ENCODE measurements at places on chromosomes 7 and 10.

GRCh38 chr7:120278773-120279172 lies 5.8 kb downstream of the KCND2 start:
- no peak for DNase-seq

GRCh38 chr10:118259288-118259906 lies 82.7 kb downstream of the FAM204A start:
- peak; percentile 4 for DNase-seq

DNA sequence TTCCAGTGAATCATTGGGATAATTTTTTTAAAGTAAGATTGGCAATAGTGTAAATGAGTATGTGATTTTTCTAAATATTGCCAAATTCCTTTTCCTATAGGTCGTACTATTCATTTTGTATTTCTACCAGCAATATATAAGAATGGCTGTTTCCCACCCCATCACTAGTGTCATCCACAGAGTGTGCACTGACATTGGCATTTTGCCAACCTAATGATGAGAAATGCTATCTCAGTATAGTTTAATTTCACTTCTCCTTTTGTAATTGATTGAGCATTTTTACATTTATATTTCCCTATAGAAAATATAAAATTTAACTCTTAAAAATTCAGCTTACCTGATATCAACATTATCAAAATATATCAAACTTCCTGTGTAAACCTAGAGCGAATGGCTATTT lies 17.6 kb upstream of the TMEM26 start:
- no peak for DNase-seq

DNA sequence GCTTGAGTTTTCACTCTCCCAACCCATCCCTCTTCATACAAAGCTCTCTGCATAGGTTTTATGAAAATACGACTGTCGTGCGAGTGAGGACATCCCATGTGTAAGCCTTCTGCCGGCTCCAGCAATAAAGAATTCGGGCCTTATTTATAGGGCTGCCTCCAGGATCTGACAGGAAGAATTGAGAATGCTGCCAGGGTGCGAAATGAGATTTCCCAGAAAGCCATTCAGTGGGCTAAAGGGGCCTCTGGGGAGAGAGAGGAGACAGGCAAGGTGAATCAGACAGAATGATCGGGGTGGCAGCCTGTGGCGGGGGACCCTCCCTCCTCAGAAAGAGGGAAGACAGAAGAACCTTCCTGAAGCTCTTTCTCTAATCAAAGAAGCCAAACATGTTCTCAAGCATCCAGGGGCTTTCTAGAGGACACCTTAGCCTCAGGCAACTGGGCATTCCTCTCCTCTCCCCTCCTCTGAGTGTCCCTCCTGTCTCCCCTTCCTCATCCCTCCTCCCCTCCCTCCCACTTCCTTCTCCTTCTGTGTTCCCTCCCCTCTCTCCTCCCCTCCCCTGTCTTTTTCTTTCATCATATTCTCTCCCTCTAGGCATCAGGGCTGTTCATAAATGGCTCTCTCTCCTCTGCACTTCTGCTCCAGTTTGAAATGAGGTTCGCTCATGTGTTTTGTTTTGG lies 410.9 kb downstream of the TYW1 start:
- no peak for DNase-seq

GRCh38 chr7:122402235-122402634 lies 97.7 kb upstream of the FEZF1 start:
- no peak for DNase-seq

DNA sequence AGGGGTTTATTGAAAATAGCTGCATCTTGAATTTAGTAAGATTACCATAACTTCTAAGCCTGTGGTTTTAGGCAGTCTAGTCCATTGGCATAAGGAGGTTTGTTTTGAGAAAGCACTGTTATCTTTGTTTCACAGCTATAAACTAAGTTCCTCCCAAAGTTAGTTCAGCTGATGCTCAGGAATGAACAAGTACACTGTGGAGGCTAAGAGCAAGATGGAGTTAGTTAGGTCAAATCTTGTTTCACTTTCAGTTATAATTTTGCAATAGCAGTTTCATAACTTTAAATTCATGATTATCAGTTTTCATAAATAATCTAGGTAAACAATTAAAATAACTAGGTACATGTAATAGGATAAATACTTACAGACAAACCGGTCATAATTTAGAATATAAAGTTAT lies 15.4 kb downstream of the SEC61G start:
- no peak for DNase-seq

DNA sequence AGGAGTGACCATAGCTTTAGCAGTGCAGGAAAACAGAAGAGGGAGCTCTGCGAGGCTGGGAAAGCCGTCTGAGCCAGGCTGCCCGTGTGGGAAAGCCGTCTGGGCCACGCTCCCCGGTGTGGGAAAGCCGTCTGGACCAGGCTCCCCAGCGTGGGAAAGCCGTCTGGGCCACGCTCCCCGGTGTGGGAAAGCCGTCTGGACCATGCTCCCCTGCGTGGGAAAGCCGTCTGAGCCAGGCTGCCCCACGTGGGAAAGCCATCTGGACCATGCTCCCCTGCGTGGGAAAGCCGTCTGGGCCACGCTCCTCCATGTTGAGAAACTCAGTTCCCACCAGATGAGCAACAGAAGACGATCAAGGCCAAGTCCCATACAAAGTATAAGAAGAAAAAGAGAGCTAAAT lies 101.8 kb downstream of the GALNT11 start:
- no peak for DNase-seq

- no peak for DNase-seq
These were observed 18.3 kb downstream of the KLLN start for GRCh38 chr10:87844837-87845623.

DNA sequence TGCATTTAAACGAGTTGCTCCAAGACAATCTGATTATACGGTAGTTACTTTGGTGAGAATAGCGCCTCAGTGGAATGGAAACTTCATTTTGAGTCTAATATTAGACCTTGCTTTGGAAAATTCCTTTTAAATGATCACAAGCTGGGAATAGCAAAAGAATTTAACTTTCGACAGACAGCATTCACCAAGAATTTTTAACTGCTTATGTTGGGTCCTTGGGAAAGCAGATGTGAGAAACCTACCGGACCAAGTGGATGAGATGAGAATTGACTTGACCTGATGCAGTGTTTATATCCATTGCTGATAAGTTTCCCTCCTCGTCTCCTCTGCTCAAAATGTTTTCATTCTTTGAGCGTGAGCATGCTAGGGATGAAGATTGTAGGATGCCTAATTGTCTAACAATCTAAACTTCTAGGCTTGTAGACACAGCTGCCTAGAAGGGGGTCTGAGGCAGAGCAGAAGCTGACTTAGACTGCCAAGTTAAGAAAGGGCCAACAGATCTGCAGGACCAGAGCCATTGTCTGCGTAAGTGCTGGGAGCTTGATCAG lies 126.9 kb downstream of the CNNM2 start:
- no peak for DNase-seq

GRCh38 chr7:7795630-7796121 lies 77.3 kb upstream of the RPA3 start:
- DNase-seq, result no peak

DNA sequence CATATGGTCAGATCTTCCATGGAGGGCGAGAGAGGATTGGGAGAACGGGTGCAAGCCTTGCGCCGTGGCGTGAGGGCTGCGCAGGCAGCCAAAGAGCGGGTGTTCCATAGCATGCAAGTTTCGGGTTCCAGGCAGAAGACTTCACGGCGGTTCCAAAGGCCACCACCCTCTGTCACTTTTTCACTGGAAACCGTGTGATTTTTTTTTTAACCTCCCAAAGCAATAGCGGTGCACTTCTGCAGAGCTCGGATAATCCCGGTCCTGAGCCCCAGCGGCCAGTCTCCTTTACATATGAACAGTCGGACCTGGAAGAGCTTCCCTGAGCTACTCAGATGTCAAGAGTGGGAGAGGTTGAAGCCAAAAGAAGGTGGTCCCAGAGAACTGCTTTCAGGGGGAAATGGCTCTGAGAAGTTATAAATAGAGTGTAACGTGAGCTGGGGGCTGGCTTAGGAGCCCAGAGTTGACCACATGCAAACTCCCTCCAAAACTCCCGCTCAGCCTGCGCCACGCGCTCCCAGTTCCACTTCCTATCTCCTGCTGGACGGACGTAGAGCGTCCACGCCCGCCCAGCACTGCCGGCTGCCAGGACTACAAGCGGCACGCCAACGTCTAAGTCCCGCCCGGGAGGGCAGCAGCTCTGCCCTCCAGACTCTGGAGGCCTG lies at the start of gene MEOX2:
MEOX2 (minus strand) TSS at position 389 of the 662 bp plus-strand sequence; CDS start at position 108, 281 bp downstream.
- no peak for DNase-seq

DNA sequence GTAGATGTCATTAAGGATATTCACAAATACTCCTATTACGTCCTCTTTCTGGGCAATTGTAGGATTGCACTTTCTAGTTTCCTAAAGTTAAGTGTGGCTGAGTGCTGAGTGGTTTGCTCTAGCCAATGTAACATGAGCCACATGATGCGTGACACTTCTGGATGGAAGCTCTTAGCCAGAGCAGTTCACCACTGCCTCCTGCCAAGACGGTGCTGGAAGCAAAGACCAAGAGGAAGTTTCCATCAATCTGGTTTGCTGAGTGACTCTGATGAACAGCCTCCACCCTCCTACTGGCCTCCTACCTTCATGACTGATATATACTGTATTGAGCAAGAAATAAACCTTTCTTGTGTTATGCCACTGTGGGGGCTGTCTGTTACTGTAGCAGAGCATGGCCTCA lies 318.1 kb downstream of the KCNMA1 start:
- DNase-seq, result no peak

DNA sequence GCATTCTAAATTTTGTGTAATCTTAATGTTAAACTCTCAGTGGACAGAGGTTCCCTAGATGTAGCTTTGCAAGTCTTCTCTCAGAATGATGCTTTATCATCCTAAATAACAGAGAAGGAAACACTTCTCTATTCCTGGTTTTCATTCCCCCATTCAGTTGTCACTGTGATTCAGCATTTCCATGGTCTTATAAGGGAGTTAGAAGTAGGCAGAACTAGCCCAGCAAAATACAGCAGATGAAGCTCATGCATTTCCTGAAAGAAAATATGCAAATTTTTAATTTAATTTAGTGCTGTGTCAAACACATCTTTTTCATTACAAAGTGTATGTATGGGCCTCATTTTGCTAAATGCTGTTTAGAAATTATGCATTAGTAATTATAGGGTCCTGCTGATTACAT lies 70.1 kb downstream of the ITPRID1 start:
- no peak for DNase-seq

DNA sequence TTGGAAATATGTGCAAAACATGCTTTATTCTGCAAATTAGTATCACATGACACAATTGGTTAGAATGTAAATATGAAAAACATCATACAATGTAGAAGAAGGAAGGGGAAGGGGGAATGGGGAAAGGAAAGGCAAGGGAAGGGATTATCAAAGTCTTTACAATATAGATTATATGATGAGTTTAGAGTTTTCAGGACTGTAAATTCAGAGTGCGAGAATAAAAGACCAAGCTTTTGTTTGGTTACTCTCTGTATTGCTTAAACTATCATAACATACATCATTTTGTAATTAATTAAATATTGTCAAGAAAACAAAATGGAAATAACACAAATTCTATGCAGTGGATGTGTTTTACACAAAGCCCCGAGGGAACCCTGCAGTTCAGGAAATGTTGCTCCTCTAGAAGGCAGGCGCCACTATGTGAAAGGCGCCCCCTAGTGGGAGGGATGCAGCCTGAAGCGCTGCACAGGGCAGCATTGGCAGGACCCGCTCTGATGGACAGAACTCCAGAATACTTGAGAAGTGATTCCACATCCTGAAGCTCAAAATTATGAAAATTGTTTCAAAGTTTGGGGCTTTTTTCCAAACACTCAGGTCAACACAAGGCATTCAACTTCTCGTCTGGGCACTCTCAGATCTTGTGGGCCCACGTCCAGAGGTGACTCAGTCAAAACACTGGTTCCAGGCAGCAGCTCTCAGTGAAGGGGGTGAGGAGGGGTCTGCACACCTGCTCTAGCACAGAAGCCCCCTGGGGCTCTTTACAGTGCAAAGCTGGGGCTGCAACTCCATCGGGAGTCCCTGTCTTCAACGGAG lies 31.6 kb upstream of the TMEM254 start:
- peak; percentile 77 for DNase-seq

DNA sequence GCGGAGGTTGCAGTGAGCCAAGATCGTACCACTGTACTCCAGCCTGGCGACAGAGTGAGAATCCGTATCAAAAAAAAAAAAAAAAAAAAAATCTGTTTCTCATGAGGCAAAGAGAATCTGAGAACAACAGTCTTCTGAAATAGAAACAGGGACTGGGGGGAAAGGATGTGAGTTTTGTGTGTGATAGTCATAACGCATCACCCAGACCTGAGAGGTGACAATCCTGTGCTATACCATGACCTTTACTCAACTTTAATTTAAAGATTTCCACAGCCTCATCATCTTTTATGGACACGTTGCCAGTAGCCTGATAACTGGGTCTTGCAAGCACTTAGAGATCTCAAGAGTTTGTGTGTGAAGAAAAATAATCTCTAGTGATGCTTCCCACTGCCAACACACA lies 2.3 kb downstream of the ATXN7L1 start:
- no peak for DNase-seq

- no peak for DNase-seq
These were observed 180.6 kb downstream of the CYP26A1 start for GRCh38 chr10:93254180-93254853.

DNA sequence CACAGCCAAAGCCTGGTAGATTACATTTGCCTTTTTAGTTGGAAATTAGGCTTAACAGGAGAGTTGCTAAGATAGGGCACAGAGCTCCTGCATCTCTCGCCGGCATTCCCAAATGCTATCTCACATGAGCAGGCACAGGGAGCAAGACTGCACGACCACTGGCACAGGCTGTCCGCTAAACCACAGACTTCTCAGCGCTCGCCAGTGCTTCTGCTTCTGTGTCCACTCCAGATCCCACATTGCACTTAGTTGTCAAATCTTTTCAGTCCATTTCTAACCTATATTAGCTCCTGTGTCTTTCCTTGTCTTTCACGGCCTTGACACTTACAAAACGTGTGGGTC lies 138.9 kb downstream of the EGFR start:
- DNase-seq, result no peak

Measured in KG1 (cell line).